A549 treated with DMSO at 1 μM for 4 hours (cell line): ENCODE measurements at places on chromosomes 3 and 15. TPM values are rescaled to one million over a fixed set of nuclear protein-coding genes. Genes with fewer than 3 reads are reported as not detected.

The EPHA3 gene
- not detected in 5 replicates for total RNA-seq

The TLR9 gene
- total RNA-seq = 0.06 TPM in 1 of 5 replicates, not detected in the others

The KLHL6 gene
- not detected in 5 replicates for total RNA-seq

The ARGFX gene
- total RNA-seq = not detected in 5 replicates

The CCDC80 gene
- total RNA-seq = 36.4 to 72.1 TPM (median 53.7 TPM) in 5 replicates

The LSAMP gene
- 0.04 to 0.30 TPM (median 0.10 TPM) in 5 replicates for total RNA-seq

The LMOD3 gene
- not detected in 5 replicates for total RNA-seq

The CCDC54 gene
- total RNA-seq = not detected in 5 replicates

The HCN4 gene
- total RNA-seq = 0.21 to 0.31 TPM (median 0.28 TPM) in 5 replicates

The SLC15A2 gene
- 0.06 to 0.43 TPM (median 0.14 TPM) in 5 replicates for total RNA-seq

The SLC2A2 gene
- not detected in 5 replicates for total RNA-seq

The FBXL2 gene
- total RNA-seq = 5.3 to 9.5 TPM (median 7.8 TPM) in 5 replicates

The MPI gene
- total RNA-seq = 29.5 to 46.7 TPM (median 32.5 TPM) in 5 replicates

The CBLB gene
- 9.9 to 14.5 TPM (median 13.0 TPM) in 5 replicates for total RNA-seq

The ITGA11 gene
- 2.9 to 8.7 TPM (median 6.3 TPM) in 5 replicates for total RNA-seq

The PDZRN3 gene
- not detected in 5 replicates for total RNA-seq

The VIPR1 gene
- total RNA-seq = 0.46 to 0.82 TPM (median 0.66 TPM) in 5 replicates

The MYH15 gene
- 0.24 to 0.32 TPM (median 0.31 TPM) in 5 replicates for total RNA-seq

The GABRR3 gene
- total RNA-seq = not detected in 5 replicates

The CGNL1 gene
- total RNA-seq = 1.6 to 2.4 TPM (median 2.0 TPM) in 5 replicates

The HIGD2B gene
- total RNA-seq = 0.09 TPM in 1 of 5 replicates, not detected in the others

The VGLL3 gene
- 6.1 to 12.1 TPM (median 9.2 TPM) in 5 replicates for total RNA-seq

The LDHAL6B gene
- total RNA-seq = not detected in 5 replicates

The CASR gene
- total RNA-seq = not detected in 5 replicates

The ARNT2 gene
- 16.8 to 20.6 TPM (median 18.4 TPM) in 5 replicates for total RNA-seq

The SECISBP2L gene
- total RNA-seq = 6.2 to 10.4 TPM (median 8.7 TPM) in 5 replicates
